ENCODE measurements at places on chromosomes 16 and 17.

GRCh38 chr16:77925531-77925930 is 96.8 kb upstream of the CLEC3A start:
- no peak for DNase-seq

- no peak for DNase-seq
Observed at GRCh38 chr17:59405944-59406705, 74.7 kb downstream of the YPEL2 start.

DNA sequence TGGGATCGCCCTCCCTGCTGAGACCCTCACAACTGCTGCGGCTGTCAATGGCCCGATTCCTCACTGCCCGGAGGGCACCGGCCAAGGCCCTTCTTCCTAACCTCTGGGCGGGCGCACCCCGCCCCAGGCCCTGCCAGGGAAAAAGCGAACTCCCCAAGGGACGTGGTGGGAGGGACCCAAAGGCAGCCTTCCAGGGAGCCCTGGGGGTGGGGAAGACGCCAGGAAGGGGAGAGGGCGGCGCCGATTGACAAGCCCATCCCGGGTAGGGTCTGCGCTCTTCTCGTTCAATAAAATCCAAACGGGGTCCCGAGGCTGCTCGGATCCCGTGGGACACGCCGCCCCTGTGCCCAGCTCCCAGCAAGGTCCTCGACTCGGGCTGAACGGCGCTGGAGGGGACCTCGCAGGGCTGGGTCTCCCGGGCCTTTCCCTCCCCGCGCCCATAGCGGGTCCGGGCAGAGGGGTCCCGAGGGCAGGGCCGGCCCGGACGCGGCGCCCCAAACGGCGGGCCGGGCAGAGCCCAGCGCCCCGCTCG is 416 bp downstream of the KIFC3 start:
- no peak for DNase-seq

GRCh38 chr16:71707199-71707598 is 17.3 kb downstream of the PHLPP2 start:
- DNase-seq: no peak

DNA sequence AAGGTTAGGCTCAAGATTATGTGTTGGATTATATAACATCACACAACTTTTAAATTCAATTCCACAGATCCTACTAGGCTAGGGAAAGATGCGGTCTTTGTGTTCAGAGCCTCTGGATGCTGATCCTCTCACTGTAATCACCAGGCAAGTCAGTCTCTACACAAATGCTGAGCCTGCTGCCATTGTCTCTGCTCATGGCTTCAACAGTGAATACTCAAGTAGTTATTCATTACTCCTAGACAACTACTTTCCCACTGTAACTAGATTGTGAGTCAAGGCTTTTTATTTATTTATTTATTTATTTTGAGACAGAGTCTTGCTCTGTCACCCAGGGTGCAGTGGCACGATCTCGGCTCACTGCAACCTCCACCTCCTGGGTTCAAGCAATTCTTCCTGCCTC is 15.8 kb upstream of the NDUFAB1 start:
- no peak for DNase-seq

GRCh38 chr17:14845591-14846281 is 419.4 kb downstream of the PMP22 start:
- no peak for DNase-seq

GRCh38 chr16:51490866-51491265 is 339.8 kb upstream of the SALL1 start:
- DNase-seq: no peak

GRCh38 chr16:2084895-2085625 is 37.3 kb downstream of the TSC2 start:
- no peak for DNase-seq

DNA sequence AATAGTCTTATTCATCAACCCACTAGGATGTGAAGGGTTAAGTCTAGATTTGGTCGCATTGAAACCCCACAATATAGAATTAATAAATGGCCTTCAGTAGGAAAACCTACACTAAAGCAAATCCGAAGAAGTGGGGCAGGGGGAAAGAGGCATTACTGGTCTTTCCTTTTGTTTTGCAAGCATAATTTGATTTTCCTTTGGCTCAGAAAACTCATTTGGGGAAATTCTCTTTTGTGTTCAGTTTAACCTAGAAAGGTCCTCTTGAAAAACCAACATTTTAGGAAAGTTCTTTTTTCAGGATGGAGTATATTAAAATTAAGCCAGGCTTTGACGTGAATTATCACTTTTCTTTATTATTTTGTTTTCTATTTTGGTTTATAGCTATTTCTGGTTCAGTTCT is 31.7 kb downstream of the ERCC4 start:
- DNase-seq: no peak

DNA sequence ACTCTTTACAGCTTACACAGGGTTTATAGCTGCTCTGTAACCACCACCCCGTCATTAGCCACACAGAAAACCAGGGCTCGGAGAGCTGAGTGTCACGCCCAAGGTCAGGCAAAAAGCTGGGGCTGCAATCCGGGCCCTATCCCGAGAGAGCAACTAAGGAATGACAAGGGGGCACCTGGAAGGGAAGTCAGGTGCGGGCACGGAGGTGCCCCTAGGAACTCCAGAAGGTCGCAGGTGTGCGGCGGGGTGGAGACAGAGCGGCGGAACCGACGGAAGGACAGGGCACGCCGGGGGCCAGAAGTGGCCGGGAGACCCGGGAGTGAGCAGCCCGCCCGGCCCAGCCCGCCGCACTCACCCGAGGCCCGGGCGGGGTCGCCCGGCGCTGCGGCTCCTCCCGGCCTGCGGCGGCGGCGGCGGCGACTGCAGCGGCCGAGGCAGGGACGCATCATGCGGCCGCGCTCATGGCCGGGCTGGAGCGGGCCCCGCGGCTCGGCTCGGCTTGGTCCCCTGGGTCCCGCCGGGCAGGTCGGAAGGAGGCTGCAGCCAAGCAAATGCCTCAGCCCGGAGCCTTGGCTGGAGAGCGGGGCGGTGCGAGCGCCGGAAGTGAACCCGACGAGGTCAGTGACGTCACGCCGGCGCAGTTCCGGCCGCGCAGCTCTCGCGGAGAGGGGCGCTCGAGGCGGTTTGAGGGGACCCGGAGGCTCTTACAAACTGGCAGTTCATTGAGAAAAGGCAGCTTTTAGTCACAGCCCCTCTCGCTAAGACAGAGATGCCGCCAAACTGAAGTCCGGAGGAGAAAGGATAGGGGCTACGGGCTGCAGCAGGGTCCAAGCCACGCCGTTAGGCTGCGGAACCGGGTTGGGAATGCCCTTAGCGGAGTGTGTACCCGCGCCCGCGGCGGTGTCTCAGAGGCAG is at the start of gene ZDHHC7:
TSS of gene ZDHHC7 (minus strand) at position 605 of the 915 bp plus-strand sequence. CDS start 20,917 bp downstream, outside the sequence.
- peak; percentile 68 for DNase-seq

GRCh38 chr17:74780443-74781238 is 4.5 kb upstream of the NAT9 start:
- peak; percentile 80 for DNase-seq

- DNase-seq: no peak
Observed at GRCh38 chr16:59116744-59117143, 382.6 kb upstream of the GOT2 start.

GRCh38 chr17:72270273-72270924 is 149.6 kb downstream of the SOX9 start:
- DNase-seq: peak; percentile 35

DNA sequence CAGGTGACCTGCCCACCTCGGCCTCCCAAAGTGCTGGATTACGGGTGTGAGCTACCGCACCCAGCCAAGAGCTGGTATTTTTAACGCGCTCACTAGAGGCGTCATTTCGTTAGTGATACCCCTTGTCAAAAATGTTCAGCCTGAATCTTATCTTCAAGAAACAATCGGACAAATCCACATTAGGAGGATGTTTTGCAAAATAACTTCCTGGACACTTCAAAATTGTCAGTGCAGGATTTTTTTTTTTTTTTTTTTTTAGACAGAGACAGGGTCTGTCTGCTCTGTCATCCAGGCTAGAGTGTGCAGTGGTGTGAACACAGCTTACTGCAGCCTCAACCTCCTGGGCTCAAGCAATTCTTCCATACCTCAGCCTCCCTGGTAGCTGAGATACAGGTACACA is 63.0 kb downstream of the RMI2 start:
- DNase-seq: no peak

DNA sequence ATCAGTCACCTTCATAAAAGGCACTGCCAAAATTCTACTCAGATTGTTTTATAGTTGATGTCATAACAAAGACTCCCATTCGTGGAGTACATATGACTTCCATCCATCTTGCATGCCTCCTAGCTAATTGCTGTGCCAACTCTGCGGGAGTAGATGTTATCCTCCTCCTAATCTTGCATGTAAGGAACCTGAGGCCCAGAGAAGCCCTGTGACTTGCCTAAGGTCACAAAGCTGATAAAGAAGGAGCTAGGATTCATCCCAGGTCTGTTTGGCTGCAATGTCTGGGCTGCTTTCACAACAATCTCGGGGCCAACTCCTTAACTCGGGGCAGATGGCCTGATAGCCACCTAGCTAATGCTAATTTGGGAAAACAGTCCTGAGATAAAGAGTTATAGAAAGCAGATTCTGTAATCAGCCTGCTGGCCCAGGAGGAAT is 87.3 kb downstream of the YPEL2 start:
- no peak for DNase-seq

DNA sequence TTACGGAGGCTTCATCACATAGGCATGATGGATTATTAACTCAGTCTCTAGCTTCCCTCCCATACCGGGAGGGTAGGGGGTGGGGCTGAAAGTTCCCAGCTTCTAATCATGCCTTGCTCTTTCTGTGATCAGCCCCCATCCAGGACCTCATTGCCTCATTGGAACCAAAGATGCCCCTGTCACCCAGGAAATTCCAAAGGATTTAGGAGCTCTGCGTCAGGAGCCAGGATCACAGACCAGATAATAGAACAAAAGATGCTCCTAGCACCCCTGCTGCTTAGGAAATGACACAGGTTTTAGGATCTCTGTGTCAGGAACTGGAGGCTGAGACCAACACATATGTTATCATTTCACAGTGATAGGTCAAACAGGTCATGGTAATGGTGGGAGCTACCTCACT is 9.7 kb downstream of the USB1 start:
- no peak for DNase-seq

- no peak for DNase-seq
Observed at GRCh38 chr16:56970934-56971767, 9.4 kb downstream of the CETP start.

DNA sequence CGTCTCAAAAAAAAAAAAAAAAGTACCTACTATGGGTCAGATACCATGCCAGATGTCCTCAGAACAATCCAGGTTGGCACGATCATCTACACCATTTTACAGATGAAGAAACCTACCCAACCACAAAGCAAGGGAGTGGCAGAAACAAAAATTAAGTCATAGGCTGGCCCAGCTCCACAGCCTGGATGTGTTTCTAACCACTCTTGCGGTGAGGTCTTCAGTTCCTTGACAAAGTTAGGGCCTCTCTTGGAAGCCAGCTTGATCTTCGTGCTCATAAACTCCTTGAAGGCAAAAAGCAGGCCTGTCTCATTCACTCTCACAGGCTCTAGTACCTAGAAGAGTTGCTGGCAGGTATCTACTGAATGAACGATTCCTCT is 6.2 kb downstream of the GGA2 start:
- DNase-seq: peak; percentile 91

GRCh38 chr17:19401321-19402010 is 9.6 kb upstream of the RNF112 start:
- no peak for DNase-seq

- DNase-seq: no peak
Observed at GRCh38 chr16:56300891-56301850, 109.9 kb downstream of the GNAO1 start.

- DNase-seq: no peak
Observed at GRCh38 chr16:50038286-50038685, 13.3 kb downstream of the CNEP1R1 start.

DNA sequence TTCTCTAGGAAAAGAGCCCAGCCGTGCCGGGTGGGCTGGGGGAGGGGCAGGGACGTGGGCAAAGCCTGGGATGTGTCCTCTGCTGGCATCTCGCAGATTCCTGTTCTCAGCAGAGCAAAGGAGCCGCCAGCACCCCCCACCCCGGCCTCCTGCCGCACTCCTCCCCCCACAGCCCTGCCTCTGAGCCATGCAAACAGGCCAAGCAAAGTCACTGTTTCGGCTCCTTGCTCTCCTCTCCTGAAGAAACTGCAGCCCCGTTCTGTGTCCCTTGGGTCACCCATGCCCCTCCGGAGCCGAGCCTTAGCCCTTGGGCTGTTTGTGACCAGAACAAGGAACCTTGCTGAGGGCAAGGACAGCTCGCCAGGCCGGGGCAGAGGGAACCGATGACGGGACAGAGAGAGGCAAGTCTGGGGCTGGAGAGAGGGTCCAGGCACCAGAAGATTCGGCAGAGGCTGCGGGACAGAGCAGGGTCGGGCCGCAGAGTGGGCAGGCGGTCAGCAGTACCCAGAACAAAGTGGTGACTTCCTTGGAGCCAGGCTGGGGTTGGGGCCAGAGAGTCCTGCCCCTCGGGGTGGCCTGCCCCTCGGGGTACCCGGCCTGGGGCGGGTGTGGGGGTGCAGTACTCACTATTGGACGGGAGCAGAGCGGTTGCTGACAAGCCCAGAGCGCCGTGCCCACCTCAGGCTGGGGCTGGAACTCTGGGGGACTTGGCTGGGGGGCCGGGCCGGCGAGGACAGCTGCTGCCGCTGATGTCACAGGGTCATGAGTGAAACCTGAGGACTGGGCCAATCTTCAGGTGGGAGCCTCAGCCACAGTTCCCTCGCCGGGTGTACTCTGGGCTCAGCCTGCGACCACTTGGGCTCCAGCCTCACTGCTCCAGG is 9.2 kb upstream of the PRR29 start:
- DNase-seq: no peak

DNA sequence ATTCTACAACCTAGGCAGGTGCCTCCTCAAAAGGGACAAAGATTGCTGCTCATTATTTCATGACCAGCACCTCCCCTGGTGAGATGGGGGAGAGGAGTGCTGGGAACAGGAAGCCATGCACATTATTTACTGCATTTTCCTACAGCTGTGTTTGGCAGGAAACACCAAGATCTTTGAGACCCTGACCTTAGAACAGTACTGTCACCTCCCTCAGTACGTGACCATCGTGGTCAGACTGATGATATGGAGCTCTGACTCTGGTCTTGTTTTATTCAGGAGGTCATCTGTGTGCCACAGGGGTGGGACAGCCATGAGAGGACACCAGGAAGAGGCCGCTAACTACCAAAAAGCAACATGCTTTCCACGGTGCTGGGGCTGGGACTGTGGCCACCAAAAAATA is 37.4 kb downstream of the USP22 start:
- no peak for DNase-seq
